Stimulated activated CD4-positive, alpha-beta T cell treated with anti-CD3 and anti-CD28 coated beads, Interleukin-4, amount 100 ng/mL, for 48 hours (primary cell): ENCODE measurements at places on chromosomes 5 and 9.
A peak's percentile ranks its signal among the peaks of the same experiment; 100 is the strongest.

GRCh38 chr9:90002397-90003271, 397.8 kb downstream of the GADD45G start:
- DNase-seq, result no peak

GRCh38 chr5:124511791-124512190, 234.6 kb downstream of the ZNF608 start:
- DNase-seq, result no peak

DNA sequence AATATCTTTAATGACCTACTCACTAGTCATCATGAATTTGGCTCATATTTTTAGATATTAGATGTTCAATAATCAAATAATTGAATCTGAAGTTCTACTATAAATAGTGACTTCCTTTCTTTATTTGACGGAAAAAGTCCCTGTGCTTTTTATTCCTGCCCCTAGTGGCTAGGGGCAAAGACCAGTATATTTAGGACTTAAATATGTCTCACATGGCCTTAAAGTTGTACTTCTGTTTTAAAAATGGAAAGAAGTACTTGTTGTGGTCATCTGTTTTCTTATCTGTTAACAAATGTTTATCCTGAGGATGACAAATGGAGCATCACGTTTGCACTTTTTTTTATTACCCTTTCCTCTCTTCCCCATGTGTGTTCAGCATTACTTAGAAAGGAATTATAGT, 89.2 kb upstream of the GRHPR start:
- no peak for DNase-seq

DNA sequence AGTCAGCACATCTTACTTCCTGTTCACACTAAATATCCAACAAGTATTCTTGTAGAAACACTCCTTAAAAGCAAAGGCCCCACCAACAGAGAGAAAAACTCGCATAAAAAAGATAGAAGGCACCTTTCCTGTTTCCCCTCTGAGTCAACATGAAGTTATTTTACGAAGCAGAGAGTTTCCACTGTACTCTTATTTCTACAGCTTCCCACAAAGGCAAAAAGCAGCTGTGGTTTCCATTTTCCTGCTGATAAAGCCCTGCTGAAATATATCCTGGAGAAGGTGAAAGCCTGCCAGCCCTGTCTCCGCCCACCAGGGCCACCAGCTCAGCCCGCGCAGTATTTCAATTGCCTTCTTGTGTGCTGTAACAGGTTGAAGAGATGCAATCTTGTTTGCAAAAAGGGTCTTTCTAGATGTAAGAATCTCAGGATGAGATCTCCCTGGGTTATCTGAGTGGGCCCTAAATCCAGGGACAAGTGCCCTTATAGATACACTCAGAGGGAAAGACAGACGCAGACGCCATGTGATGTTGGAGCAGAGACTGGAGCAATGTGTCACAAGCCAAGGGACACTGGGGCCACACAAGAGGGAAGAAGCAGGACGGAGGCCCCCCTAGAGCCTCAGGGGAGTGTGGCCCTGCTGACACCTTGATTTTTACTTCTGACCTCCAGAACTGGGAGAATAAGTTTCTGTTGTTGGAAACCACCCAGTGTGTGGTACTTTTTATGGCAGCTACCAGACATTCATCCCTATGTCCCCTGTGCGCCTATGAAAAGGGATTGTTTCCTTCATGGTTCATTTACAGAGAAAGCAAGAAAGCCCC, 19.9 kb downstream of the SEMA4D start:
- DNase-seq, result peak; percentile 54

GRCh38 chr5:79653843-79654242, 35.8 kb upstream of the CMYA5 start:
- no peak for DNase-seq

DNA sequence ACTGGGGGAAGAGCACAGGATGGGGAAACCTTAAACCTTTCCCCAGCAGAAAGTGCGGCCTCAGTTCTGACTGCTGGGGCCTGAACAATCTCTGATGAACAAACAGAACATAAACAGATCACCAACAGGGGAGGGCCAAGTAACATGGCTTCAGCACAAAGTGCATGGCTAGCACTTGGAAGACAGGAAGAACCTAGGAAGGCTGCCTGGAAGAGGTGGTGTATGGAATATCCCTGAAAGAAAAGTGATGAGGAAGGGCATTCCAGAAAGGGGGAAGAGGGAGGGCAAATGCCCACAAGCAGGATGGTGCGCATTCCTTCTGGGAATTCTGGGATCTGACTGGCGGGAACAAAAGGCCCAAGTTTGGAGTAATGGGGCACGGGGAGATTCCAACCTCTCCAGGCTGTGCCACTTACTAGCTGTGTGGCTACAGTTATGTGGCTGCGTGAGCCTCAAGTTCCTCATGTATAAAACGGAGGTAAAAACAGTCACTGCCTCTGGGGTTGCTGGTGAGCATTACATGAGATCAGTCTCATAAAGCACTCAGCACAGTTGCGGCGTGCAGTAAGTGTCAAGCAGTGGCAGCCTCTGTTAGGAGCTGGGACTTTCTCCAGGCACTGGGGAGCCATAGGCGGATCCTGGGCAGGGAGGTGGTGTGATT, 1.6 kb downstream of the PDGFRB start:
- no peak for DNase-seq

DNA sequence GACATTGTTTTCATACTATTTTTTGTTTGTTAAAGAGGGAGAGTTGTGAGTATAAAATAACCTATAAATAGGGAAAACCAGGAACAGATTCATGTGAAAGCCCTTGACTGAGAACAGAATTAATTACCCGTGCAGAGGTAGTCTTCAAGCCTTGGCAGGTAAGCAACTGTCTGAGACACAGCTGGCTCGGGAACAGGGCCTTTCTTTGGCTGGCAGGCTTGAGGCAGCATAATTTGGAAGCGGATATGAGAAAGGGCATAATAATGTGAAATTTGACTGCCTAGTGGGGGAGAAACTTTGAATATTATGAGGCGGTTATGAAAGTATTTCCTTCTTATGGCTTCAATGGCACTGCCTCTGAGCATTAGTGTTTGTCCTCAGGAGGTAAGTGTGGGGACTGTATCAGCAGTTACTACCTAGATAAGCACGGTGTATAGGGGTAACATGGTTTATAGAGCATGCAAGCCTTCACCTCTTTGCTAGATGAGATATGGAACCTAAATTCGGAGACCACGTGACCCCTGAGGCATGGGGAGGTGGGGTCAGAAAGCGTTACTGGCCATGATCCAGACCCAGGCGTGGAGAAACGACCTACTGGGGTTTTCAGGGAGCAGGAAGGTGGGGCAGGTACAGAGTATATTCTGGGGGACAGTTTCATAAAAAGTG, 210.2 kb upstream of the GAS1 start:
- no peak for DNase-seq

GRCh38 chr5:126515337-126515736, 79.7 kb downstream of the ALDH7A1 start:
- DNase-seq, result no peak

DNA sequence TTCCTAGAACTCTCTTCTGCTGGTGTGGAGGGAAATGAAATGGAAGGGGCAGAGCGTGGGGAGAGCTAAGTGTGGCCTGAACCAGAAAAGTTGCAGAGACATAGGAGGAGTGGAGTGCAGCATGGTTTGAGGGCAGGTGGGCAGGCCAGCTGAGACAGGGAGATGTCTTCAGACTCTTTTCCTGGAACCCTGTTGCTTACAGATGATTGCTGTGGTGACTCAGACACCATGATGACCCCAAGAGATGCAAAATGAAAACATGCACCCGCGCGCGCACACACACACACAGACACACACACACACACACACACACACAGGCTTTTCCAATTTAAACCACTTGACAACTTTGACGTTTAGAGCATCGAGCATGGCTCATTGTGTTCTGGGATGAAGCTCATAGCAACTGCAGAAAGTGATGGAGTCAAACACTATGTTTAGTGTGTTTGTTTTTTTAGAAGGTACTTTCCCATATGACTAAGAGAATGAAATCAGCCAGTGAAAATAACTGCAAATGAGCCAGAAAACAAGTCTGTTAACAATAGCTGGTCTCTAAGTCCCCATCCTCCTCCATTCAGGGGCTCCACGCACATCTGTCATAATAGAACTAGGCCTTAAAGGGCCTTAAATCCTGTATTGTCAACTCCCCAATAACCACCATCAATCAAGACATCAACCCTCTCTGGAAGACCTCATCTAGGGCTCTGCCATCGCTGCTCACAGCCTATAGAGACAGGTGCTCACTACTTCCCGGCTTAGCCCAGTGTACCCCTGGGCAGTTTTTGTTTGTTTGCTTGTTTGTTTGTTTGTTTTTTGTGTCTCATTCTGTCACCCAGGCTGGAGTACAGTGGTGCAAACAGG, 9.6 kb downstream of the TMOD1 start:
- DNase-seq, result no peak

DNA sequence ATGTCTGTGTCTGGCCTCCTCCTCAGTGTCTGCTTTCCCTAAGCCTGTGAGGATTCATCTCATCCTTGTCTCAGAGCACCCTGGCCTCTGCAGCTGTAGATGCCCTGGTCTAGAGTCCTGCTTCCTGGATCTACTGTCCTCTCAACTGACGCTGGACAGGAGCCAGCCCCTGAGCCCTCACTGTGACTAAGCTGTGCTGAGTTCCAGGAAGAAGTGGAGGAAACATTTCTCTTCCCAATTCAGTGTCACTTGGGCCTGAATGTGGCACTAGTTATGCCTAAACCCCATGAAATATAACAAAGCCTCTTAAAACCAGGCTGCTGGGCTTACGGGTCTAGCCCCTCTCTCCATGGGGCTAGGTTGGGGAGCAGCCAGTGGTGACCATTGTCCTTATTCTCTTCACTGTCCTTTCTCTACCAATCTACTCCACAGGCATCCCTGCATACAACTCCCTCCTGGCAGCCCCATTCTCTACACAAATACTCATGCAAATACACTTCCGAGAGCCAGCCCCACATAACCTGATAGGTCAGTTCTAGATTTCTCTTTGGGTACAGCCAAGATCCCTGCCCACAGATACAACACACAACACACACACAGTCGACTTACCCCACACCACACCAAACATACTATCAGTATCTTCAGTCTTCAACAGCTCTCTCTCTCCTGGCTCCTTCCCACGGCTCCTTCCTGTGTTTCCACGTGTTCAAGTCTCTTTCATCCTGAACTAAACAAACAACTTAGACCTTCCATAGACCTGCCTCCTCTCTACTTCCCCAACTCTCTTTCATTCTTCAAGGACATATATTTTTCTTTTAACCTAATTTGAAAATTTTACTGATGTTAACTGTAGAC, 220.8 kb downstream of the SNX18 start:
- no peak for DNase-seq

- DNase-seq, result no peak
These were observed 177.5 kb upstream of the NREP start for GRCh38 chr5:111934511-111934910.

DNA sequence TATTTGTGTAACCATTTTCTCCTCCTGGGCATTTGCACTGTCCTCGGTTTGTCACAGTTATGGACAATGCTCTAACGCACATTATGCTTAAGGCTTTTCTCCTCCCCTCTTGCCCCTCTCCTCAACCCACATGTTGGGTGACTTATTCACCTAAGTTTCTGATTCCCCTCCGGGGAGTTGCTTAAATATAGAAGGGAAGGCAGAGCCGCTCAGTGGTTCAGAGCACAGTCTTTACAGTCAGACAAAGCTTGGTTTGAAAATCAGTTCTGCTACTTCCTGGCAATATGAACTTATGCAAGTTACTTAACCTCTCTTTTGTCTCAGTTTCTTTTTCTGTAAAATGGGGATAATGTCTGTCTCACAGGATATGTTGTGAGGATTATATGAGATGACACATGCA, 41.2 kb upstream of the SPRY4 start:
- no peak for DNase-seq

DNA sequence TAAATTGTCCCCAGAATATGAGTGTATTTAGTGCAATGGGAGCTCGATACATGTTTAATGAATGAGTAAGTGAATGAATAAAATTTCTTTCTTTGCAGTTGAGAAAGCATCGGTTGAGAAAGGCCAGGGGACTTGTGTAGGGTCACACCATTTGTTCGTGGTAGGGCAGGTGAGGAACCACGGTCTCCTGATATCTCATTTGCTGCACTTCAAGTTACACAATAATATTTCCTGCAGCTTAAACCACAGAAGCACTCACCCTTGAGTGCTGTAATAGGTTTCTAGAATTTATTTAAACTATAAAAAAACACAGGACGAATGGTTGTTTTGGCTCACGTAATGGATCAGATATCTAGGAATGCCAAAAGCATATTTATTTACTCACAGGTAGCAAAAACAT, 429.8 kb downstream of the SPATA31D1 start:
- DNase-seq, result no peak

DNA sequence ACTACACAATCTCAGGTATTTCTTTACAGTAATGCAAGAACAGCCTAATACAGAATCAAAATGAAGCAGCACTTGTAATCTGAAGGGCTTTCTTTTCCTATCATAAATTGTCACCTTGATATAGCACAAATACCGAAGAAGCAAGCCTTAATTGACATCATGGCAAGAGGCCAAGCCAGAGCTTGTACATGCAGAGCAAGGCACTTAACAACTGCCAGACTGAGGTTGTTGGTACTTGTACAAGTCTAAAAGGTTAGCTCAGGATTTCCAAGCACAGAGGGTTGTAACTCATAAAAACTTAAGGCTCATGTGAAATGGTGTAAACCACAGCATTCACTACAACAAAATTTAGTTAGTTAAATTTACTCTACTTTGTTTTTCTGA, 158.8 kb upstream of the SPEF2 start:
- no peak for DNase-seq

DNA sequence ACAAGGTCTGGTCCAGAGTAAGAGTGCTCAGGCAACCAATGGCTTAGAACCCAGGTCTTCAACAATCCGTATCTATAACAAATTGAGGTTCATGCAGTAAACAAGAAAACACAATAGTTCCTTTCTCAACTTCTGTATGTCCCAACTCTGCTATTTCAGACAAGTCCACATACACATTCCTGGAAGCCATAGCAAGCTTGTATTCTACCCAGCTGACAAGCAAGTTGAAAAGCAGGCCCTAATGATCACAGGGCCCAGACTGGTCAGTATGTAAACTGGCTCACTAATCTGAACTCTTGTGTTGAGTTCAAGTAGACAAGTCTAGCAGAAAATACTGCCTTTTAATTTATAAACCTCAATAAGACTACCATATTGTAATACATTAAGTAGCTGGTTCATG, 26.9 kb downstream of the FNIP1 start:
- DNase-seq, result no peak

DNA sequence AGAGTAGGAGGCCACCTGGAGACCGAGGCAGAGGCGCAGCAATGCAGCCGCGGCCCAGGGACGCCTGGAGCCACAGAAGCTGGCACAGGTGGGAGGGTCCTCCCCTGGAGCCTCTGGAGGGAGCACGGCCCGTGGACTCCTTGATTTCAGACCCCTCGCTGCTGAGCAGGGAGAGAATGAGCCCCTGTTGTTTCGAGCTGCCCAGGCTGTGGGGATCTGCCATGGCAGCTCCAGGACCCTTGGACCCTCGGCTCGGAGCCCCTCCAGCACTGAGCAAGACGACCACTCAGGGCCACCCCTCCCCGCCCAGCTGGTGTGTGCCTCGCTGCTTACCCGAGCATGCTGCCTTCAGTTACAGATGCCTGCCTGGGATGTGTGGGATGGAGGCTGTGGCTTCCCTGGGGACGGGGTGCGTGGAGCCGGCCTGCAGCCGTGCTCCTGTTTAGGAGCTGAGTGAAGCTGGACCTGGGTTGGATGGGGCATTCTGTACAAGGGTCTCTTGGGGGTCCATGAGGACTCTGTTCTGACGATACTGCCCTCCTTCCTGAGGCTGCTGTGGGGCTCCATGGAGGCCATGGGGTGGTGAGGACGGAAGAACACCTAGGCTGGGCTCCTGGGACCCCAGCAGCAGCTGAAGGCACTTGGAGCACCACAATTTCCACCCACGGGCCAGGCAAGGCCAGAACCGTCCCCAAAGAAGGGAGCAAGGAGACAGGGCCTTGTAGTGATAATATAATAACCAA, 115.1 kb upstream of the LPCAT1 start:
- DNase-seq, result no peak

GRCh38 chr5:173926359-173926758, 38.2 kb downstream of the CPEB4 start:
- no peak for DNase-seq
